ENCODE measurements at places on chromosomes 12 and 14.

- no peak for DNase-seq
These were observed 54.2 kb upstream of the GPATCH2L start for GRCh38 chr14:76097547-76097946.

- no peak for DNase-seq
These were observed 78.7 kb downstream of the ALX1 start for GRCh38 chr12:85358715-85359114.

DNA sequence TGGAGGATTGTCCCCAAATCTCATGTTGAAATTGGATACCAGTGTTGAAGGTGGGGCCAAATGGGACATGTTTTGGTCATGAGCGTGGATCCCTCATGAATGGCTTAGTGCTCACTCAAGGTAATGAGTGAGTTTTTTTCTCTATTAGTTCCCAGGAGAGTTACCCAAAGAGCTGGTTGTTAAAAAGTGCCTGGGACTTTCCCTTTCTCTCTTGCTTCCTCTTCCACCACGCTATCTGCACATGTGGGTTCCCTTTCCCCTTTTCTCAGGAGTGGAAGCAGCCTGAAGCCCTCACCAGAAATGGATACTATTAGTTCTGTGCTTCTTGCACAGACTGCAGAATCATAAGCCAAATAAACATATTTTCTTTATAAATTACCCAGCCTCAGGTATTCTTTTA lies 465.4 kb downstream of the FSCB start:
- no peak for DNase-seq

DNA sequence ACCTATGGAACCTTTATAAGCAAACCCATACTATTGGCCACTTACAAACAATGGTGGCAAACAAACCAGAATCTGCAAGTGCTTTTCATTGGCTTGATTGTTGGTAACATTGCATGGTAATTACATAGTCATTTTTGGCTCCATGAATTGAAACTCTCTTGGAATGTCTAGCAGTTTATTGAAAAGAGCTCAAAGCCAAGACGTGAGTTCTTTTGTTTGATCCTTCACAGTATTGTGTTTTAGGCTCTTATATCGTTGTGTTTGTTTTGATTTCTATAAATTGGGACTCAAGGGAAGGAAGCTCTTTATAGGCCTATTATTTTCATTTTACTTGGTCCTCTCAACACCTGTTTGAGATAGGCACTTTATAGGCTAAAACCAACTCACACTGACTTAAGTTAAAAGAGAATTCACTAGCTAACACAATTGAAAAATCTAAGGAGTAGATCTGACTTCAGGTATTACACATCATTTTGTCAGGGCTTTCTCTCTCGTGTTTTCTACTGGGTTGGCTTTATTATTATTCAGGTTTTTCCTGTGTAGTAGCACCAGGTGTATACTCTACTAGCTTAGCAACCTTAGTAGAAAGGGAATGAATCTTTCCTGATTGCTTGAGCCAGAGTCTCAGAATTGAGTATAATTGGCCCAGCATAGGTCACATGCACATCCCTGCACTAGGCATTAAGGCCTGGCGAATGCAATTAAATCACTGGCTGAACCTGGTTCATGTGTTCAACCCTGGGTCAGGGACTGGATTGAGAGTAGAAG lies 341.4 kb downstream of the RAD51B start:
- no peak for DNase-seq

DNA sequence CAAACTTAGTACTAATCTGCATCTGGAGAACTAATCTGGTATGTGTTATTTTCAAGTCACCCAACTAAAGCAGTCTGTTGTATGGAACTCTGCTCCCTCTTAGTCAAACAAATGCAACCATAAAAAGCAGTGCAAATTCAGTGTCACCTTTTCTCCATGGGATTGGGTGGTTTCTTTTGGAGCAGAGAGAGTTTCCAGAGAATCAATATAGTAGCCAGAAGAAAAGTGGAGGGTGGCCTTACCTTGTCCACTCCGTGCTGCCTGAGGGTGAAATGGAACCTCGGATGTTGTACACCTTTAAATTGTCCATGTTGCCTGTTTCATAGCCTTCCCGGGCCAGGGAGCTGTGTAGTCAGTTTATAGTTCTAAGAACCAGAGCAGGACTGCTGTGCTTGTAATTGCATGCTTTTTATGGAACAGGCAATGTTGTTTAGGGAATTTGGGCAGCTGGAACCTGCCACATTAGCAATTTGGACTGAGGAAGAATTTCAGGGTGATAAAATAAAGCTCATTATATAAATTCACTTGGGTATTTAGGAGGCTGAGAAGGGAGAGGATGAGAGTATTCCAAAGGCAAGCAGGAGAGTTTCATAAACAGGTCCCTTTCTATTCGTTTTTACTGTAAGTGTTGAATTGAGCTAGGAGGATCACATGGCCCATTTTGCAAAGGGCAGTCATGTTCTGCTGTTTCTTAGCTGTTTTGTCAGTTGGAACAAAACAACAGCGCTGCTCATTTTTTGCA lies 60.5 kb downstream of the CRADD start:
- no peak for DNase-seq

DNA sequence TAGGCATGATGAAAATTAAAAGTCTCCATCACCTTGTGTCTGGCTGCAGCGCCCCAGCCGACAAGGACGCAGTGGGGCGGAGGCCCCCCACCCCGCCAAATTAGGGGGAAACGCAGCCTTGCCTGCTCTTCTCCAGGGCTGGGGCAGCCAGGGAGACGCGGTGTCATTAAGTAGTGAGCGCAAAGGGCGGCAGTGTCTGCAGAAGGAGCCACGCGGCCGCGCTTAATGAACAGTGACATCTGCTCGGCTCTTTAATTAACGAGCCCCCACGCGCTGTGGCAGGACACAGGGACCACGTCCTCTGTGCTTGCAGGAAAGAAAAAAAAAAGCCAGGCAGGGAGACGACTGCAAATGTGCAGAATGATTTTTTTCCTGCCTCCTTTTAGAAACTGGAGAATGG lies 93.4 kb upstream of the NCOR2 start:
- DNase-seq, result no peak

DNA sequence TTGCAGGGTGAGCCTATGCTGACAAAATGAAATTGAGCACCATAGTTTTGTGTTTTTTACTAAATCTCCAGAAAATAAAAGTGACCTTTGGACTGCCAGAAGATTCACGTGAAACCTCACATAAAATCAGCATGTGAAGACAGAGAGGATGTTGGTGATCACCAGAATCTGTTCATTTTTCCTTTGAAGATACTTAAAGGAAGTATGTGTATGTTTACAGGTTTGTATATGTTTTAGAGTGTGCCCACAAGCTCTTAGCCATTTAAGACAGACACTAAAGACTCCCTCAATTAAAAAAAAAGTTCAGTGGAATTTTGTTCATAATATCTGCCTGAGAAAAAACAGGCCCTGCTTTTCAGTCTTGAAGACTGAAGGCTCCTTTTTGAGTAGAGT lies 25.9 kb downstream of the DDX47 start:
- no peak for DNase-seq

DNA sequence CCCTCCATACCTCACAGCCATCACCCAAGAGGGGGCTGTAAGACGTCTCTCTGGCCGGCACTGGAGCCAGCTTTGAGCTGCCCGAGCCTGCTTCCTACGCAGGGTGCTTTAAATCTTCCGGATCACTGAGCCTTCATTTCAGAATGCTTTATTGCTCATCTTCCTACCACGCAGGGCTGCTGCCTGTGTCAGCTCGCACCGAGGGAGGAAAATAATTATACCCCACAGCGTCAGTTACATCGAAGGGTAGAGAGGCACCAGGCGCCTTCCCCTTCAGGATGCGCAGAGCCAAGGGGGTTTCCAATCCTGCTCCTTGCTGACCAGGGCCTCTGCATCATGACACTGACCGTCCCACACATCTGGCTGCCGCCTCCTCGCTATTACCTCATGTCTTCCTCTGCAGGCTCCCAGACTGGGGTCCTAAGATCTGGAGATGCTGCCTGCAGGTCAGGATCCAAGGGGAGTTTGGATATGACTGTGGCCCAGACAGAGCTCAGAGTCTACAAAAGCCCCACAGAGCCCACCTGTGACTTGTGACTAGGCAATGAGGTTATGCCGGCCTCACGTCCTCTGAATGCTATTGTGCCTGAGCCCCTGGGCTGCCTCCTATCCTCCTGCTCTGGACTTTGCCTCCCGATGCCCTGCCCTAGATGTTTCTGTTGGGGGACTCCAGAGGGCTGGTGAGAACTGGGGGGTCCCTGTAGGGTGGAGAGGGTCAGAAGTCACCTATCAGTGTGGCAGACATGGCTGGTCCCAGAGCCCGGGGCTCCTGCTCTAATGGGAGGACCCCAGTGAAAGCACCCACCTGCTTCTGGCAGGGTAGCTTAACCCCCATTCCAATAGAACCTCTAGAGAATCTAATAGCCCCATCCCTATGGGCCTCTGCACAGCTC lies 220.3 kb upstream of the RTL1 start:
- DNase-seq, result no peak

- no peak for DNase-seq
These were observed 8.2 kb downstream of the TMEM120B start for GRCh38 chr12:121720762-121721161.

GRCh38 chr14:22152161-22152870 lies 436.7 kb downstream of the DAD1 start:
- DNase-seq, result no peak

- DNase-seq, result no peak
These were observed 127.6 kb downstream of the SLC38A6 start for GRCh38 chr14:61108496-61109141.

- DNase-seq, result no peak
These were observed 29.2 kb downstream of the ATF7 start for GRCh38 chr12:53596920-53597363.

- DNase-seq, result peak; percentile 39
These were observed at the start of gene LRRC43 for GRCh38 chr12:122182887-122183587. TSS of gene LRRC43 (plus strand) at chr12:122183123. CDS start at chr12:122183145, 22 bp downstream.

GRCh38 chr12:123516216-123516780 lies 17.2 kb downstream of the RILPL1 start:
- DNase-seq, result no peak

- no peak for DNase-seq
These were observed 81.8 kb upstream of the KITLG start for GRCh38 chr12:88662093-88662492.

DNA sequence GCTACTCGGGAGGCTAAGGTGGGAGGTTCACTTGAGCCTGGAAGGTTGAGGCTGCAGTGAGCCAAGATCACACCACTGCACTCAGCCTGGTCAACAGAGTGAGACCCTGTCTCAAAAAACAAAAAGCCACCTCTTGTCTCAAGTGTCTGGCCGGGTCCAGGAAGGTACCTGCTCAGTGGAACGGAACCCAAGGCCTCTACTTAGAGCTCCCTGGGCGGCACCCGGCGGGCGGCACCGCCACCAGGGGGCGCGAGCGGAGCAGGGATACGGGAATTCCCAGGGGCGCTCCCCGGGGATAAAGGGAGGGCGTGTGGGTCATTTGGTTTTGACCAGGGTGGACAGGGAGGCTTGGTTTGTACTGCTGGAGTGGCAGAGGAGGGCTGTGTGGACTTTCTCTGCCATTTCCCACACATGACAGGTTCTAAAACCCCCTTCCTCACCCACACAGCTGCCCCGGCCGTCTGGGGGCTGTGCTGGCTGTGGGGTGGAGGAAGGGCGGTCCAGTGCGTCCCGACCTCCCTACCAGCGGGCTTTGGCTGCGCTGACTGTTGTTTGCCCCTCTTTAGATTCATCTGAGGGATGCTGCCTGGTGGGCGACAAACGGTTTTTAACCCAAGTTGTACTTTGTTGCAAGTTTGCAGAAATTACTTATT lies 91.4 kb downstream of the SETD3 start:
- DNase-seq, result no peak

- no peak for DNase-seq
These were observed 8.7 kb downstream of the MYRFL start for GRCh38 chr12:69833696-69834095.

DNA sequence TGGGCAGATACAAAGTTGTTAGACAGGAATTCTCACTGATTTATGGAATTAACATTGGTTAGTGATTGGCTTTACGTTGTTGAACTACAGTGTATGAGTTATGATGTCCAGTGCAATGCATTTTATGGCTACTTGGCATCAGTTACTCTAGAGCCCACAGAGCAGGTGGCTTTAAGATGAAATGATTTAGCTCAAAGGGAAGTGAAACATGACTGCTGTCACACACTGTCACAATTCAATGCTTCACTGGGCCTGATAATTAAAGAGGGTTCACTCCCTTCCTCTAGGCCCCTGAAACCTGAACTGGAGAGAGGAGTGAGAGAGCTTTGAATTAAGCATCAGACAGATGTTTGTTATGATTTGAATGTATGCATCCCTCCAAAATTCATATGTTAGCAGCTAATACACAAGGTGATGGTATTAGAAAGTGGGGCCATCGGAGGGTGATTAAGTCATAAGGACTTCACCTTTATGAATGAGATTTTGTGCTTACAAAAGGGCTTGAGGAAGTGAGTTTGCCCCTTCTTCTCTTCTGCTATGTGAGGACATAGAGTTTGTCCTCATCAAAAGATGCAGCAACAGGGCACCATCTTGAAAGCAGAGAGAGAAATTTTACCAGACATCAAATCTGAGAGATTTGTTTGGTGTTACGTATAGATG lies 175.8 kb upstream of the GRIN2B start:
- DNase-seq, result no peak

DNA sequence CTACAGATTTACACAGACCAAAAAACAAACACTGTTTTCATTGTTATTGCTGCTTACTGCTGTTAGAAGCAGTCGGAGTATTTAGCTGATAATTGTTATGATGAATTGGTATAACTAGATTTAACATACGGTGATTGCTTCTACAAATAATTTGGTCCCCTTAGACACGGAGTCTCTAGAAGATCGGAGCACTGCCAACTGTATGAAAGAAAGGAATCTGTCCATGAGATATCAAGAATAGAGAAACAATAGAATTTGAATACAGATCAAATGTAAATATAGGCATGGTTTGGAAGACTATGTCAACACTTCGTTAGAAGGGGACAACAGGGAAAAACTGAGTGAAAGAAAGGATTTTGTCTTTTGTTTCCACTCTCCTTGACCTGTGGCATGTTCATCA lies 110.9 kb downstream of the PPP2R5E start:
- peak; percentile 67 for DNase-seq

DNA sequence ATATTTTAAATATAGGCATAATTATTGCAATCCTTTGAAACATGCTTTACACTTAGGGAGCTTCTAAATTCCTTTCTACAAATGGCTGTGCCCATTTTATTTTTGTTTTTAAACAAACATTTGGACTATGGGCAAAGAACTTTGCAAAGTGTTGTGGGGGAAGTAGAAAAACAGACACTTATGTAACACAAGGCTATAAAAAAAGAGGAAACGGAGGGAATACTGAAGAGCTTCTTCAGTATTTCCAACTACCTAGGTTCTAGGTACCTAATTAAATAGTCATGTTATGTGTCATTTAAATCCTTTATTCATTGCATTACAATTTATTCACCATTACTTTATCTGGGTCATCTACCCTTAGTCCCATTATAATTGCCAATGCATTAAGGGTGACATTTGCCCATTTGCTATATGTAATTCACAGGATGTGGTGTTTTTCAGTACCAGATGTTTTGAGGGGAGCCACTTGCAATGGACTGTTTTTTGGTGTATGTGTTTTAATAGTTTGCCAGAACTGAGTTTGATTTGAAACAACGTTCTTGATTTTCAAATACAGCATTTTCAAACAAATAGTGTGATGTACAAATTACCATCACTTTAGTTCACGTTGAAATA lies 1.5 kb upstream of the MSRB3 start:
- no peak for DNase-seq

GRCh38 chr12:3252450-3252891 lies 175.3 kb downstream of the TSPAN9 start:
- DNase-seq, result no peak

All from NCI-H748 treated with DMSO at 0.1 percent for 48 hours (cell line).